ENCODE measurements at places on chromosomes 5 and 9.

DNA sequence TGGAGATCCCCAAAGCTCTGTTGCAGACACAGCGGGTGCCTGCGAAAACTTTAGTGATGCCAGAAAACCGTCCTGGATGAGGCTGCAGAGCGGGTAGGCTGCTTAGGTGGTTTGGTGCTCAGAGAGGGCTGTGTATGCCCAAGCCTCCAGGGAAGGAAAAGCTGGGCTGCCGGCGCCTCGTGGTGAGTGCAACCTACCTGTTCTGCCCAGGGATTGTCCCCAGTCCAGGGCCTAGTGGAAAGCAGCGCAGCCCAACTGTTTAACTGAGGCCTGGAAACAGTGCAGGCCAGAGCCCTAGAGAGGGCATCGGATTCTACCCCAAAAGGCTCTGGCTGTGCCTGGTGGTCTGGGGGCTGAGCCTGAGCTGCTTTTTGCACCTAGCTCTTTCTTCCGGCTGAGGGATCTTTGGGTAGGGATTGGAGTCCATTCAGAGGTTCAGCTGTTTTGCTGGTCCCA, 2.8 kb downstream of the LMX1B start:
- DNase-seq: no peak

DNA sequence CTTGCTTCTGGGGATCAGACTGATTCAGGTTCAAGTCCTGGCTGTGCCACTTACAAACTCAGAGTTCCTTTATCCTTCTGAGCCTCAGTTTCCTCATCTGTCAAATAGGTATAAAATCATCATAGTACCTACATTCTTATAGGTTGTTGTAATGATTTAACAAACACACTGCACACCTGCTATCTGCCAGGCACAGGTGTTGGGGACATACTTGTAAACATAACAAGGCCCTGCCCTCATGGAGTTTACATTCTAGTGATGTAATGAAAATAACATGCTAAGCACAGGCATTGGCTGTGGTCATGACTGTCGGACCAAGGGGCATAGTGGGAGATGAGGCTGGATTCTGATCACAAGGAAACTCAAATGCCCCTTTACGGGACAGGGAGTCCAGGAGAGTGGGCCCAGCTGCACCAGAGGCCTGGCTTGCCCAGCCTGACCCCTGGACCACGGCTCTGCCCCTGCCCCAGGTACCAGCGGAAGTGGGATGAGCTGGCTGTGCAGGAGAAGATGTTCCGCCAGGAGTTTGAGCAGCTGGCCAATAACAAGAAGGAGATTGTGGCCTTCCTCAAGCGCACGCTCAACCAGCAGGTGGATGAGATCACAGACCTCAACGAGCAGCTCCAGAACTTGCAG, 2.3 kb downstream of the CFAP157 start:
- no peak for DNase-seq

GRCh38 chr5:111582993-111583601, 70.8 kb upstream of the STARD4 start:
- no peak for DNase-seq

- no peak for DNase-seq
Observed at GRCh38 chr9:129436751-129437625, 183.9 kb downstream of the C9orf50 start.

GRCh38 chr5:128528637-128529255, 9.3 kb downstream of the FBN2 start:
- DNase-seq: no peak

GRCh38 chr9:82940376-82940775, 122.6 kb downstream of the RASEF start:
- no peak for DNase-seq

- no peak for DNase-seq
Observed at GRCh38 chr9:87250205-87250604, 247.5 kb upstream of the DAPK1 start.

DNA sequence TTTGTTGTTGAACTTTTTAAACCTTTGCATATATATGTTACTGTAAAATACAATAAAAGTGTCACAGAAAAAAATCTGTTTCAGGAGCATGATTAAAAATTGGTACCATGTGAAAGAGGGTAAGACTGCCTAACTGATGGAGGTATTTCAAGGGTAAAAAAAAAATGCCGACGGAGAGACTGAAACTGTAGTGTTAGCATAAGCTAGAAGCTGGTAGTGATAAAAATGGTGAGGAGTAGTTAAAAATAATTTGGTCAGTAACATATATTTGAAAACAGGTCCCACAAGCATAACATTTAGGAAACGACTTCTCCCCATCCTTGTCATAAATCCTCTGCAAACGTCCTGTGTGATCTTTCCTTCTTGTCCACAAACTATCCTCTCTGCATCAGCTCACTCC, 64.7 kb downstream of the MEF2C start:
- no peak for DNase-seq

- no peak for DNase-seq
Observed at GRCh38 chr5:11602298-11602697, 301.9 kb downstream of the CTNND2 start.

GRCh38 chr9:12065050-12065449, 628.1 kb upstream of the TYRP1 start:
- no peak for DNase-seq

DNA sequence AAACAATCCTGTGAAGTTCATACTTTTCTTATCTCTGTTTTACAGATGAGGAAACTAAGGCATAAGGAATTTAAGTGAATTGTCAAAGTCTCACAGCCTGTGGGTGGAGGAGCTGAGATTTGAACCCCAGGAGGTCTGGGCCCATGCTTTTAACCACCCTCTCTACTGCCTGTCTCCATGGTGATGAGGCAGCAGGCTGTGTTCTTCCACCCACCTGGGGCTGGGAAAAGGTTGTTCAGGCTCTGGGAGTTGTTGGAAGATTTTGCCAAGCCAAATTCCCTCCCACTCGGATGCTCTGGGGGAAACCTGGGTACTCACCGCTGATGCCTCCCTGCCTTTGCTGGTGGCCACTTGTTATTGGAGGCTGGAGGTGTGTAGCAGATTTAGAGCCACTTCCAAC, 18.3 kb upstream of the SYNPO start:
- DNase-seq: no peak

GRCh38 chr5:32726086-32726557, 15.0 kb downstream of the NPR3 start:
- DNase-seq: no peak

DNA sequence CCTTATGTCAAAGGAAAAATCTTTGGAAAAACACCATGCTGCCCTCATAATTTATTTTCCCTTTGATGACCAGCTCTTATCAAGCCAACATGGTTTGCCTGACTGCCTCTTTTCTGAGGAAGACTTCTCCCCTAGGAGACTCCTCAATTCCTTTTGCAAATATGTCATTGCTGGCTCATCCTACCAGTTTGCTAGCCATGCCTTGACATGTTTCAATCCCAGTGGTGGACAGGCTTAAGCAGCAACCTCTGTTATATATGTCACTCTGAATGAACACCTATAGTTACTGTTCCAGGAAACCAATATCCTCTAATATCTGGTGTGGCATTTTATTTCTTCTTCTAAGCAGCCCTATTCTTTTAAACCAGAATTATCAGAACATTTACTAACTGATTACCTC, 615.8 kb downstream of the HTR1A start:
- DNase-seq: no peak

GRCh38 chr5:177351392-177352329, at the start of gene LMAN2:
Gene LMAN2 (minus strand): TSS chr5:177351668. CDS start chr5:177351647, 21 bp downstream.
- DNase-seq: peak; percentile 81

DNA sequence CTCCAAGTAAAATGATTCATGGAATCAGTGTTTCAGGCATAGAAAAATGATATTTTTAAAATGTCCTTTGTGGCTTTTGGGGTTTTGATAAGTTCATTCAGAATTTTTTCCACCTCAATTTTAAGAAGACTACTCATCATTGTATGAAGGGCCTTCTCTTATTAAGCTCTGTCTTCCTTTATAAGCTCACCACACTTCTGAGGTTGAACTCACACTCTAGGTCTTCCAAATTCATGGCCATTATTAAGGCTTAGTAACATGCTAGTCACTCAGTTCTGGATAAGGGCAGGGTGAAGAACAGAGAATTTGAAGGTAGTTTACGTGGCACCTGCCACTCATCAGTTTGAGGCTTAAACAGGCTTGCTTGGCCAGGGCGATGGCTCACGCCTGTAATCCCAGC, 4.2 kb downstream of the MELK start:
- DNase-seq: no peak

DNA sequence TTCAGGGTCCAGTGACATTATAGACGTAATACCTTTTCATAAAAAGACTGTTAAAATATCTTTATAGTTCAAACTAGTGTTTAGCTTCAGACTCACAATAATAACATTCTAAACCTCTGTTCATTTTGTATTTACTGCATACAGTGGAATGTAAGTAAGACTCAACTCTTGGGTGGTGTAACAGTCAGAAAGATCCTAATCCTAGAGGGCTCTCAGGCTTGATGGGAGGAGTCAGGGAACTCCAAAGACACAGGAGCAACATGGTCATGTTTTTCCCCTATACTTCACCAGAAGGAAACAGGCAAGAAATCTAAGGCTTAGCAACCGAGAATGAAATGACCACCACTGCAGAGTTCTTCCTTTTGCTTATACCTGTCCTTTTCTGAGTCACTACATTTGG, 82.6 kb downstream of the MRPS27 start:
- DNase-seq: no peak

DNA sequence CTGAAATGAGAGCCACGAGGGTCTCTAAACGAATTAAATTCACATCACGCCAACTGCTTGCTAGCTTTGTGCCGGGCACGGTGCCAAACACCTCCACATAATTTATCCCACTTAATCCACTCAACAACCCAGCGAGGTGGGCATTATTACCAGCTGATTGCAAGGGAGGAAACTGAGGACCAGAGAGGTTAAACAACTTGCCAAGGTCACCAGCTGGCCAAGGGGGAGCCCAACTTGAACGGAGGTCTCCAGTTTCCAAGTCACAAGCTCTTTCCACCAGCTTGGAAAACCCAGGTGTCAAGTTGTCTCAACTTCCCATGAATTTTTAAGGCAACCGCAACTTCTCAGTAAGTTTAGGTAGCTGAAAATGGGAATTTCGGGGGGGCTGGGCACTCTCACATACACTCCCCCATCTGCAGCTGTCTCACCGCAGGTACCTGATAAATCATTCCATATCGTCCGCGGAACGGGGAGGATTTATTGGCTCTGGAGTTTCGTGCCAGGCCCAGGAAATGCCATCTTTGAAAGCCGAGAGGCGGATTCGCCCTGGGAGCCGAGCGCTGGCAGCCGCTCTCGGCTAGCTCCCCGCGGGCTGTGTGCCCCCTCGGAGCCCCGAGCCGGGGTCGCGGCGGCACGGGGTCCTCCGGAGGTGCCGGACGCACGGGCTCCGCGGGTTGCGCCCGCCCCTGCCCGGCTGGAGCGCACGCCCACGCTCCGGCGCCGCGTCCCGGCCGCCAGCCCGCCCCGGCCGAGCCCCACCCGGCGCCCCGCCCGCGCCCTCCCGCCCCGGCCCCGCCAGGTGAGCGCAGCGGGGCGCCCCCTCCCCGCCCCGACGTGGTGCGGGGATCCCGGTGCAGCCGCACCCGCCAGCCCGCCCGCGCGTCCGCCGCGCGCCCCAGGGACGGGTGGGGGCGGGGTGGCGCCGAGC, 617 bp downstream of the PTPN3 start:
- peak; percentile 12 for DNase-seq

All from NCI-H1694 treated with DMSO at 0.1 percent for 48 hours (cell line).